CD4-positive, alpha-beta T cell treated with Interleukin-6 for 4 hours (primary cell): ENCODE measurements at places on chromosomes 3 and 15.

DNA sequence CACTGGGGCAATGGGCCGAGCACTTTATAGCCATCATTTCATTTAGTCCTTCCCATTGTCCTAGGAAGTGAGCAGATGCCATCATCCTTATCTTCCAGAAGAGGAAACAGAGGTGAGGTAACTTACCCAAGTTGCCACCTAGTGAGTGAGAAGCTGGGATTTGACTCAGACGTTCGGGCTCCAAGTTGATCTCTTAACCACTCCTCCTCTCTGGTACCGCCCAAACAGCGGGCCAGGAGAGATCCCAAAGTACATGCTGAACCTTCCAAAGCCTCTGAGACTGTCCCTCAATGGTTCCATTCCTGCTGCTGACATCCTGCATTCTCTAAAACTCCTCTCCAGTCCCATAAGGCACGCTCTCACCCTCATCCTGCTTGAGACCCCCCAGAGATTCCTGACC, 56.2 kb downstream of the EXOG start:
- DNase-seq, result no peak

GRCh38 chr15:65377105-65377975, 462 bp downstream of the IGDCC3 start:
- DNase-seq, result no peak

DNA sequence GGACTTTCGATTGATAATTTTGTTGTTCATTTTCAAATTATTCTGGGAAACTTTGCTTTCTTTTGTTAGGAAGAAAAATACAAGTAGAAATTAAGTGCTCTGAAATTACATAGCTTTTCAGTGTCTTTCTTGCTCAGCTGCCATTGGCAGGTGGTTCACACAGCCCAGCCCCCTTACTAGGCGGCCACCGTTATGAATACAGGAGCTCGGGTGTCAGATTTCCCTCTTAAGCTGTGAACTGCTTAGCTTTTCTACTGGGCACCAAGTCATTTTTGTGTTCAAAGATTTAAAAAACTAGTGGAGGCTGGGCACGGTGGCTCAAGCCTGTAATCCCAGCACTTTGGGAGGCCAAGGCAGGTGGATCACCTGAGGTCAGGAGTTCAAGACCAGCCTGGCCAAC, 55.2 kb downstream of the HMG20A start:
- no peak for DNase-seq

- no peak for DNase-seq
Observed at GRCh38 chr15:22930782-22931484, 49.2 kb downstream of the CYFIP1 start.

DNA sequence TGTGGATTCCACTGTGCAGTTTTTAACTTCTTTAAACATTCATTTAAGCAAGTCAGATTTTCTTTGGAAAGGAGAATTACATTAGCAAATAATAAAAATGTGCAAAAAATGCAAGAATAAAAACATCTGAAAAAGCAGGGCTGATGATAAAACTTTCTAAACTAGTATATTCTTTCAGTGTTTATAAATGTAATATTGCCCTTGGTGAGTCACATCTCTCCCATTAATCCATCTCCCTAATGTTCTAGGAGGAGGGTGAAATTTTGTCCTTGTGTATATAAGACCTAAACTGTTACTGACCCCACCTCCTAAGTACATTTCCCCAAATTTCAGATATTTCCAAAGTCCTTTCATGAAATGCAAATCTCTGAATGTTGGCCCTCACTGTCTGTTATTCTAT, 28.5 kb upstream of the DCUN1D1 start:
- DNase-seq, result no peak

GRCh38 chr3:137325170-137325569, 367.4 kb downstream of the IL20RB start:
- no peak for DNase-seq

- DNase-seq, result peak; percentile 57
Observed at GRCh38 chr3:129650256-129650872, 43.9 kb upstream of the PLXND1 start.

DNA sequence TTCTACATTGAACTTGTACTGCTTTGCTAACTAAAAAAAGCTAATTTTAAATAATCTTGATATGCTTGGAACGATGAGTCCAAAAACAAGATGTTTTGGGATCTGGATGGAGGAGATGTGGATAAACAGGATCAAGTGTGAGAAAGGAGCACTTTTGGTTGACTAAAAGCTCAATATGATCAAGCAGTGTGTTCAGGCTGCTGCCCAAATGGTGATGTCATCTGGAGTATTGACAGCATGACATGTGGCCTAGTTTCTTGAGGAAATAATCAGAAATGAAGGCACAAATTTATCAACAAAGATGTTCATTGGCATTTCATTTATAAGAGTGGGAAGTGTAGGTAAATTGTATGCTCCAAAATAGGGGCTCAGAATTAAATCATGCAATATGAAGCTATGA, 161.2 kb downstream of the SOX2 start:
- no peak for DNase-seq

- no peak for DNase-seq
Observed at GRCh38 chr3:53674582-53674981, 171.6 kb downstream of the CHDH start.

- no peak for DNase-seq
Observed at GRCh38 chr3:2948882-2949281, 161.3 kb downstream of the IL5RA start.

DNA sequence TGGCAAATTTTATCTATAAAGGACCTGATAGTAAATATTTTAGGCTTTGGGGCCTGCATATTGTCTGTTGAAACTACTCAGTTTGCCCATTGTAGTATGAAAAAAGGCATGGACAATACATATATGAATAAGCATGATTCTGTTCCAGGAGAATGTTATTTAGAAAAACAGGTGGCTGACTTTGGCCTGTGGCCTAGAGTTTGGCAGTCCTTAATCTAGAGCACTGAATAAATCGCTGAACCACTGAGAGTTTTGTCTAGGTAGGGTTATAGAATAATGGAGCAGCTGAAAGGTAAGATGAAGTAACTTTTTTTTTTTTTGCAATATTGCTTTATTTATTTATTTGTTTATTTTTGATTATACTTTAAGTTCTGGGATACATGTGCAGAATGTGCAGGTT, 75.0 kb downstream of the LRRC49 start:
- no peak for DNase-seq

GRCh38 chr3:160069986-160070385, 81.4 kb downstream of the IL12A start:
- DNase-seq, result no peak

GRCh38 chr3:102129760-102130608, 280.7 kb downstream of the NFKBIZ start:
- DNase-seq, result peak; percentile 15

- DNase-seq, result no peak
Observed at GRCh38 chr3:11567516-11568467, 75.9 kb downstream of the VGLL4 start.

GRCh38 chr3:47661121-47661752, 82.6 kb upstream of the CSPG5 start:
- no peak for DNase-seq

GRCh38 chr3:107894998-107895397, 195.8 kb downstream of the CD47 start:
- DNase-seq, result no peak

DNA sequence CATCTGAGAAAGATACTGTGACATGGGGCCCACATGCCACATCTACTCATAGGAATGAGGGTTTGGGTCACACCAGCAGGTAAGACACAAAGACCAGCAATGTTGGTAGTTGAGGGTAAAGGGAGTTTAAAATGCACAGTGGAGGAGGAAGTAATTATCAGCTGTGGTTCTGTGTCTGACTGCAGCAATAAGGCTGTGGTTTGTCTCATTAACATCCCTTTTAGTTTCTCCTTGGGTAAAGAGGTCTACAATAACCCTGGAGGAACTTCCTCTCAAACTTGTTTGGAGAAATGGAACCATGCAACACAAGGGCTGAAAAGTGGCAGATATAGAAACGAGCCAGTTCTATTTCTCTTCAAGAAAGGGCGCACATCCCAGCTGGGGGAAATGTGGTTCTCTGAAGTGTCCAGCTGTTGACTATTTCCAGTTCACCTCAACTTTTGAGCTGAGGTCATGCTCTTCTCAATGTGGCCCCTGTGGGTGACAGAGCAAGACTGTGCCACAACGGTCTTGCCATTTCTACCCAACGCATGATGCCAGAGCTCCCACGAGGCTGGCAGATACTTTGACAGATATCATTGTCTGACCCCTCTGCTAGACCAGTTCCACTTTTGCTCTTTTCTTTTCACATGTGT, 234.3 kb downstream of the SQOR start:
- no peak for DNase-seq

GRCh38 chr15:100781961-100782530, 97.6 kb upstream of the ALDH1A3 start:
- no peak for DNase-seq

DNA sequence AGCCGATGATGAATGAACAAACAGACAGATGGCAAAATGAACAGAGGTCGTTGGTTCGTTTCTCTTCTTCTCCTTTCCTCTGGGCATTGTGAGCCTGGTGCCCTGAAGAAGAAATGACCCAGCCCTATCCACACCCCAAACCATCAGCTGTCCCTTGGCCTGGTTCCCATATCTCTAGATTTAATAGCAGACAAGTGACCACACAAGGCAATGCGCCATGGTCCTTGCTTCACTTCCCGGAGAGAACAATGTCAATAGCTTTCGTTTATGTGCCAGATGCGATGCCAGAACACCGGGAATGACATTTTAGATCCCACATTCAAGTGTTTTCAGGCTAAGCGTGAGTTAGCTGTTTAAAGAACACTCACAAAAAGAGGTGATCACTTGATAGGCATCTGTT, 17.7 kb downstream of the POC1A start:
- no peak for DNase-seq

- DNase-seq, result no peak
Observed at GRCh38 chr15:76160426-76161152, 100.8 kb downstream of the TMEM266 start.

DNA sequence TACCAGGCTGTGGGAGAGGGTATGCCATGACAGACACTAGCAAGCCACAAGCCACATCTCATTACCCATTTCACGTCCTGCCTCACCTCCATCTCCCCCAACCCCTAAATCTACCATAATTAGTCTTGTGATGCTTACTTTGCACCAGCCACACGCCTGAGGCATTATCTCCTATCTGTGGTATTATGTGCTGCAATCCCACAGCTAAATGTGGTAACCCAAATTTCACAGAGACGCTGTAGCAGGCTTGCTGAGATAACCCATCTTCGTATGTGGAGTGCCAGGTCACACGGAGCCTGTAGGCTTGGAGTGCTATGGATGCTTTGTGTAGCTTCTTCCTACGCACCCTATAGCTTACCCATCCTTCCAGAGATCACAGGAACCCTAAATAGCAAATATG, 256.7 kb upstream of the KCNH8 start:
- no peak for DNase-seq

- no peak for DNase-seq
Observed at GRCh38 chr15:36332301-36332700, 247.1 kb upstream of the CDIN1 start.

GRCh38 chr3:14507757-14508504, 32.2 kb downstream of the GRIP2 start:
- no peak for DNase-seq

DNA sequence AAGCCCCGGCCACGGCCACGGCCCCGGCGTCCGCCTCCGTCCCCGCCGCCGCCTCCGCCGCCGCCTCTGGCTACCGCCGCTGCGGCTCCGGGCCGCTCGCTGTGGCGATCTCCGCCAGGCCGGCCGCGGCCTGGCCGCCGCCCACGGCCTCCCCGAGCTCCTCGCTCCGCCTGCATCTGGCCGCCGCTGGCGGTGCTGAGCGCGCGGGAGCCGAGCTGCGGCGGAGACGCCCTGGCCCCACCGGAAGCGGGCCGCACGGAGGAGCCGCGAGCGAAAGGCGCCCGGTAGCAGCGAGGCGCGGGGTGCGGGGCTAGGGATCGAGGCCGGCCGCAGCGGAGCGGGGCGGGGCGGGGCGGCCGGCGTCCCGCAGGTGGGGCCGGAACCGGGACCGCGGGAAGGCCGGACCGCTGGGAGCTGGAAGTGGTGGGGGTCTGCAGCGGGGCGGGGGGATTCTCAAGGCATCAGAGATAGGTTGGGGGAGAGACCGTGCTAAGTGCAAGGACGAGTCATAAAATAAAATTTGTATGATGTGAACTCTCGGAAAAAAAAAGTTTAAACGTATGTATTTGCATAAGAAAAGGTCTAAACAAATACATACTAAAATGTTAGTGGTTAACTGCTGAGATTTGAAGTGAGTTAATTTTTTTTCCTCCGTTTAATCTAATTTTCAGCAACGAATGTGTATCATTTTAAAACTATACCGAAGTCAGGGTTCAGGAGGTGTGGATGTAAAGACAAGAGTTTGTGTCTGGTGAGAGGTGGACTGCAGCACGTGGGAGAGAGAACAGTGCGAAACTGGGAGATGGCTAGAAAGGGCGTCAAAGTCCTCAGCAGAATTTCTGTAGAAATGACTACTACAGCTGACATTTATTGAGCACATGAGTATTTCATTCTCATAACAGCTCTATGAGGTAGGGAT, at the start of gene AVEN:
Gene AVEN (minus strand): TSS at position 334 of the 919 bp plus-strand sequence. CDS start 158 bp downstream, at position 176.
- peak; percentile 72 for DNase-seq

DNA sequence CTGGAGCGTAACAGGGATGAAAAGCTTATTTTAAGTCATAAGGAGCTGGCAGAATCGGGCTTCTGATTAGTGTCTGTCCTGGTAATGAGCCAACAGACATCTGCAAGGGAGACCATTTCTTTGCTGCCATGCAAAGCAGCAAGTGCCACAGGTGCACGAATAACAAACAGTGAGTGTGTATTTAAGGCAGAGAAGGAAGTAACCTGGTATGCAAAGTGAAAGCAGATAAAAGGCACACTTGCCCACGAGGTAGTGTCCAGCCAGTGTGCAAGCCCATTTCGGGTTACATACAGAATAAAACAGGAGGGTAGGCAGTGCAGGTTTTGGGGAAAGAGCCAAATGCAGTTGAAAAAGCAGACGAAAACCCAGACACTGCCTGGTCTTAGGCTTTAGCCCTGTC, 1153.7 kb downstream of the SI start:
- no peak for DNase-seq

DNA sequence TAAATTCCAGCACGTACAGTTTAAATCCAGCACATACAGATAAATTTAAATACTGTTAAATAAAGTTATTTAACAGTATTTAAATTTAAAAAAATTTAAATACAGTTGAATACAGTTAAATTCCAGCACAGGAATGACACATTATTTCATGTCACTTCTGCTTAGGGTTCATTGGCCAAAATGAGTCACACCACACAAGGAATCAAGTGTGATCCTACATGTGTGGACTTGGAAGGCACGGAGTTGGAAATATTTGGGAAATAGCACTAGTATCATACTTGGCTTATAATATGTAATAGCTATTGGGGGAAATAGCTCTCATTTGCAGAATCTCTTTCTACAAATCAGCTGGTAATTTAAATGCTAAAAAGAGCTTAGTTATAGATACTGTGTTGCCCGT, 10.6 kb downstream of the RAB7A start:
- DNase-seq, result no peak
